Airway epithelial cell (primary cell): ENCODE measurements at places on chromosomes 5 and 9. TPM values are rescaled to one million over a fixed set of nuclear protein-coding genes. Genes with fewer than 3 reads are reported as not detected.

The FAM78A gene
- 0.21 and 0.37 TPM in 2 replicates for total RNA-seq

The GFRA3 gene
- total RNA-seq, result not detected in 2 replicates

The IL5 gene
- not detected in 2 replicates for total RNA-seq

The SEMA5A gene
- total RNA-seq, result 0.79 and 1.5 TPM in 2 replicates

The SPINK4 gene
- total RNA-seq, result not detected in 2 replicates

The CAMSAP1 gene
- 24.8 and 38.4 TPM in 2 replicates for total RNA-seq

The RAPGEF1 gene
- total RNA-seq, result 10.1 and 19.7 TPM in 2 replicates

The CATSPER3 gene
- total RNA-seq, result 0.07 TPM in 1 of 2 replicates, not detected in the other

The VAV2 gene
- 21.0 and 25.1 TPM in 2 replicates for total RNA-seq

The KIF12 gene
- 0.28 and 1.1 TPM in 2 replicates for total RNA-seq

The PAX5 gene
- not detected in 2 replicates for total RNA-seq

The QRFP gene
- total RNA-seq, result not detected in 2 replicates

The MCTP1 gene
- 0.92 and 1.3 TPM in 2 replicates for total RNA-seq

The TERT gene
- total RNA-seq, result not detected in 2 replicates

The PRSS3 gene
- 73.0 and 77.0 TPM in 2 replicates for total RNA-seq

The ARSI gene
- 3.3 and 5.8 TPM in 2 replicates for total RNA-seq

The IFNE gene
- 2.9 and 3.5 TPM in 2 replicates for total RNA-seq

The IFNA2 gene
- total RNA-seq, result not detected in 2 replicates

The TBC1D9B gene
- 47.8 and 63.1 TPM in 2 replicates for total RNA-seq

The FCN2 gene
- not detected in 2 replicates for total RNA-seq

The SPINK1 gene
- not detected in 2 replicates for total RNA-seq

The IFNK gene
- not detected in 2 replicates for total RNA-seq

The PNPLA7 gene
- 0.09 and 0.28 TPM in 2 replicates for total RNA-seq

The STPG3 gene
- total RNA-seq, result not detected in 2 replicates

The NRARP gene
- 14.6 and 30.0 TPM in 2 replicates for total RNA-seq

The CNTLN gene
- 3.0 and 5.0 TPM in 2 replicates for total RNA-seq

The MOB3B gene
- total RNA-seq, result 5.3 and 6.0 TPM in 2 replicates

The ERGIC1 gene
- total RNA-seq, result 58.2 and 91.5 TPM in 2 replicates
